ENCODE measurements at places on chromosomes 6 and 20.

DNA sequence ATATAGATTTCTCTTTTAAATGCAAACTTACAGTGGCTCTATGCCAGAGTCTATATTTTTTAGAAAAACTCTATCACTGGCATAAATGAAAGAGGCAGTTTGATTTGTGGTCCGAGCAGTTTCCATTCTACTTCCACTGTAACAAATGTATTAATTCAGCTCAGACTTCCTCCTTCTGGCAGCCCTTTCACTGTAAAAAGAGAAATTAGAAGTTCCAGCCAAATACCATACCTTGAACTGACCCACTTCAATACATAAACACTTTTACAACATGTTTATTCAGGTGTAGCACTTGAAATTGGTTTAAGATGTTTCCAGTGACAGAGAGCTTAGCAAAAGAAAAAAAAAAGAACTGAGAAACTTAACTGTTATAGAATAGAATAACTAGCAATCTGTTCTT, 99.3 kb downstream of the BMP5 start:
- DNase-seq = no peak

GRCh38 chr20:61370841-61371303, 118.8 kb downstream of the CDH4 start:
- no peak for DNase-seq

GRCh38 chr20:15656124-15656523, 917.1 kb downstream of the KIF16B start:
- DNase-seq = no peak

GRCh38 chr20:17892189-17892938, 76.2 kb downstream of the SNX5 start:
- DNase-seq = no peak

GRCh38 chr20:63456429-63457284, 15.8 kb downstream of the KCNQ2 start:
- DNase-seq = no peak

DNA sequence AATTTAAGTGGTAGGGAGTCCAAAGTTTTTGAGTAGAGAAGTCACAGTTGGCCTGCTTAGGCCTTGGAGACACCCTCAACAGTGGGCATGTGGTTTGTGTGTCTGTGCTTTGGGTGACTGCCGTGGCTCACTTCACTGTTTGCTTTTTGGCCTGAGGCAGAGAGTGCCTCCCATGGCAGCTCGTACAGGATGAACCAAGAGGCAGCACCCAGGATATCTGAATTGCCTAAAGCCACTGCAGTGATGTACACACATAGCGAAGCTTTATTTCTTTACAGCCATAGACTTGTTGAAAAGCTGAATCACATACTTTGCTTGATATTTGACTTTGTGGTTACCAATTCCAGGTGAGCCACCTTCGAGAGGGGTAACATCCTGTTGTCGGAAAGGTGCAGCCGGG, 21.6 kb downstream of the RREB1 start:
- no peak for DNase-seq

DNA sequence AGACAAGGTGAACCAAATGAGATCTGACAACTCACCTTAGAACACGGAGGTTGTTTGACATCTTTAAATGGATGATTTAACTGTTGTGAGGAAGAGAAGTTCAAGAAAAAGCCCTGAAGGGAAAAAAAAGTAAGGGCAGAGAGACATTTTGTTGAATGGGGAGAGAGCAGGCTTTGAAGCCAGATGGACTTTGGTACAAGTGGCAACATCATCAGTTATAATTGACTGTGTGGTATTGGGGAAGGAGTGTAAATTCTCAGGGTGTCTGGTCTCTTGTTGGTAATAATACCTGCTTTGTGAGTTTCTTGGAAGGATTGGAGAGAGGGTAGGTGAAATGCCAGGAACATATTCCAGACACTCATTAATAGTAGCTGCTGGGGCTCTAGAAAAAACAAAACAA, 21.6 kb downstream of the OGFRL1 start:
- DNase-seq = no peak

GRCh38 chr6:139800837-139801236, 426.4 kb upstream of the CITED2 start:
- no peak for DNase-seq
